CD8-positive, alpha-beta memory T cell (primary cell): ENCODE measurements at places on chromosomes 7 and 10.

GRCh38 chr7:116518961-116519360 lies 5.9 kb upstream of the CAV1 start:
- DNase-seq = no peak

- DNase-seq = no peak
Observed at GRCh38 chr7:112130729-112131410, 75.3 kb downstream of the DOCK4 start.

DNA sequence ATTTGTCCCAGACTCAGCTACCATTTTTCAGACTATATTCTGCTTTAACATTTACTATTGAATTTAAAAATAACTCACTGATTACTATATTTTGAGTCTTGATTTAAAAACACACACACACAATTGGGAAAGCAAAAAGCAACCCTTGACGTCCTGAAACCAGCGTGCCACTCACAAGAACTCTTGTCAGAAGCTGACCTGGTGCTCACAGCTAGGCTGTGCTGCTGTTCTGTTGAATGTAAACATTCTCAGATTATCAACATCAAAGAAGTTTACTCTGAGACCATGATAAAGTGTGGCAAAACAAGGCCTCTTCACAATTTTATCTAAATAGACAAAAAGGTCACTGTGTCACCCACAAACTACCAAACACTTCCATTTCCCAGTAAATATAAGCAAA lies 62.6 kb upstream of the CACNA2D1 start:
- DNase-seq = no peak

DNA sequence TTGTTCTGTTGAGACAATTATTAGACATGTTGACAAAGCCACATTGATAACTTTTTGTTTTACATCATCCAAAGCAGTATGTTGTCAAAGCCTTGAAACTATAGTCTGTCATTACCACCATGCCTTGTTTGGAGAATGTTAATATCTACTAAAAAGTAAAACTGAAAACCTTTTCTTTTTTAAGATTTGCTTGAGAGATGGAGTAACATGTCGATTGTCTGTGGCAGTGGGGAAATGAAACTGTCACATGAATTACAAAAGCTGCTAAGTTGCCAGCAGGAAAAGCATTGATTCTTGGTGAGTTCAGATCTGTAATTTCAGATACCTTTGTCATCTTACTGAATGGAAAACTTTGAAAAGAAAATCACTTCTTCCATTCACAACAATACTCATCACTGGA lies 69.1 kb downstream of the TFPI2 start:
- DNase-seq = no peak

DNA sequence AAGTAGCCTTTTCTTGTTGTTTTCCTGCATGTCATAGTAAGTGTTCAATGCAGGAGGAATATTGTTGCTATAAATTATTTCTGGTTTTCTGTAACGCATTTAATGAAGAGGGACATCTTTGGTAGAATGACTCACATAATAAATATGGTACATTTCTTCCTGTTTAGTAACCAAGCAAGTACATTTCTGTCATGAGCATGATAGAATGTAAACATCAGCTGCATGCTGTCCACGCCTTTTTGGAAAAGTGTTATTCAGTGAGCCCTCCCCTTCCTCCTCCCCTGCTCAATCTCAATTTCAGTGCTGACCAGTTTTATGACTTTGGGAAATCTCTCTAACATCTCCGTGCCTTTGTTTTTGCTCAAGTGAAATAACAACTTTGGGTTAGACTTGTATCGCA lies 664.0 kb downstream of the XPNPEP1 start:
- DNase-seq = no peak

DNA sequence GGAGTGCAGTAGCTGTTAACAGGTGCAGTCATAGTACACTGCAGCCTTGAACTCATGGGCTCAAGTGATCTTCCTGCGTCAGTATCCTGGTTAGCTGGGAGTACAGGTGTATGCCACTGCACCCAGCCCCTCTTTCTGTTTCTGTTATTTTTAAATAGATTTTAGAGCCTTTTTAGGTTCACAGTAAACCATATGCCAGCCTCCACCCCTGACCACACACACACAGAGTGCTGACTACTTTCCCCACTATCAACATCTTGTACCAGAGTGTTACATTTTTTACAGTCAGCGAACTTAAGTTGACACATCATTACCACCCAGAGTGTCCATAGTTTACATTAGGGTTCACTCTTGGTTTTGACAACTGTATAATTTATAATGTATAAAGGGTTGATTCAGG lies 32.1 kb downstream of the MARCHF5 start:
- DNase-seq = no peak

DNA sequence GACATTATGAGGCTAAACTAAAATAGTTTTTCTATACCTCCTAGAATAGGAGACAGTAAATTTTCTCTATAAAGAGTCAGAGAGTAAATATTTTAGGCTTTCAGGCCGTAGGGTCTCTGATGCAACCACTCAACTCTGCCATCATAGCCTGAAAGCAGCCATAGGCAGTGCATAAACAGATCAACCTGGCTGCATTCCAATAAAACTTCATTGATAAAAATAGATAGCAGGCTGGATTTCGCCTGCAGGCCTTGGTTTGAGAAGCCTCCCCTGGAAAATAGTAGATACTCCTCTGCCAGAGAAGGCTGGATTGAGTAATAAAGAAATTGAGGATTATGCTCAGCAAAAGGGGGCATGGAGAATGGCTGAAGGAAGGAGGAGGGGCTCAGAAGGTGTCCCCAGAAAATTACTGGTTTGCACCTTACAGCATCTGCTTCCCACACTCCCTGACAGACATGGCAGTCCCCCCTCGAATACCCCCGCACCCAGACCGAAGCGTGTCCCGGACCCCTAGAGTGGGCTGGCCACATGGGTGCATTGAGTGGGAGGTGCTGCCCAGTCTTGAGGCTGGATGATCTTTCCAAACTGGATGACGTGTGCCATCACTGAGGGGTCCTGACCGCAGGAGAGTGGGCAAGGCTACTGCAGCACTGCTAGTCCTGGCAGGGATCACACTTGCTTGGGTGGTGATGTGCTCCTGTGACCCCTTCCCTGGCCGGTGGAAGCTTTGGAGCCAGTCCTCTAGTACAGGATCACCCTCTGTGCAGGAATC lies 126.6 kb downstream of the PTPN20 start:
- no peak for DNase-seq

- DNase-seq = no peak
Observed at GRCh38 chr7:91408388-91409154, 144.3 kb downstream of the FZD1 start.

- DNase-seq = no peak
Observed at GRCh38 chr10:91652364-91652763, 19.5 kb upstream of the PPP1R3C start.

DNA sequence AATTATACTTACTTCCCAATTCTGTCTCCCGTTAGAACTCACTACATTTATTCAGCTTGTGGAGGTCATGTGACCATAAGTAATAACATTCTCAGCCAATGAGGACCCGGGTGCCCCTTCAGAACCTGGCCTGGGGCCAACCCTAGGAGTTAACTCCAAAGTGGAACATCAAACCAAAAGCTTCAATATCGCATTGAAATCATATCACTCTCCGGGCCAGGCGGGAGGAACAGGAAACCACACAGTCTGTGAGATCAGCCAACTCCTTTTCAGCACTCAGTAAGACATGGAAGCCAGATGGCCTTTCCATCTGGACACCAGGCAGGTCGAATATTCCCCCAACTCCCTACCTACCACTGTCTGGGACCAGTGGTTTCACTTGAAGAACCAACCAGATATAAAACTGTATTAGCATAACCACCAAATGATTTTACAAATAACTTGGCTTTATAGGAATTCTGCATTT lies 5.5 kb downstream of the CREB3L2 start:
- no peak for DNase-seq

DNA sequence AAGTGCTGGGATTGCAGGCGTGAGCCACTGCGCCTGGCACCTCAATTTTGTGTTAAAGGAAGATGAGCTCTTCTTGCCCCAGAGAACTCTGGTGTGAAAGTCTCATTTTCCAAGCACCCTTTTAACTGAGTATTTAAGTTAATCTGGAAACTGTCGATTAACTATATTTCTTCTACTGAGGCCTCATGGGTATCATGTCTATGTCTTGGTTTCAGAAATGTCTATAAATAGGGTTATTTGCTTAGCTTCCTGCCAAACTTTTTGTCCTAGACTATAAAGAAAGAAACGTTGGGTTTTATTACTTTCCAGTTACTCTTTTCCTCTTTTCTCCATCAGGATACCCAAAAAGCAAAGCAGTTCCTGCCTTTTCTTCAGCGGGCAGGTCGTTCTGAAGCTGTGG lies 102.4 kb downstream of the LRRC4 start:
- DNase-seq = no peak

- DNase-seq = no peak
Observed at GRCh38 chr7:101690061-101690460, 61.0 kb upstream of the MYL10 start.
